ENCODE measurements at places on chromosomes 7 and 10.

DNA sequence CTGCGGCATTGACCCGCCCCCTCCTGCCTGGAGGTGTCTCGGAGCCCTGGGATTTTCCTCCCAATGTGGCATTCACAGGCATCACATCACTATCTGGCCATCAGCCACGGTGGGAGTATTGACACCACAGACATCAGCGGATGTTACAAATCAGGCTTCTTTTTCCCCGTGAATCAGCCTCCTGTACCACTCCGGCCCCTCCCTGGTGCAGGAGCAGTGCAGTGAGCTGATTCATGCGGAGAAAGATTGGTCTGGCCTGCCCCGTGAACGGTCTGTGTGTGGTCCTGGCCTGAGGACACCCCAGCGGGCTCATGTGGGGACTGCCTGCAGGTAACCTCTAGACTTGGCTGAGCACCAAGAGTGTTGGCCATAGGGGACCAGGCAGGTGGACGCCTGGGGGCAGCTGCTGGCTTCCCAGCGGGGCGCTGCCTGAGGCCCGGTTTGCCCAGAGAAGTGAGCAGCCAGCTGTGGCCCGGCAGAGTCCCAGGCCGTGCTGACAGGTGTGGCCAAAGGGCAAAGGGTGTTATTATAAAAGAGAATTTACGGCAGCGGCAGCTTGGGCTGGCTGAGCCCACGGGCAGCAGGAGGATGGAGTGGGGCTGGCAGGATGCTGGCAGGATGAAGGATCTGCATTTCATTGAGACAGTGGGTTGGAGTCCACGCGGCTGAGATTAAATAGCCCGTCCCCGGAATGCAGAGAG, 32.1 kb upstream of the GNA12 start:
- no peak for DNase-seq

DNA sequence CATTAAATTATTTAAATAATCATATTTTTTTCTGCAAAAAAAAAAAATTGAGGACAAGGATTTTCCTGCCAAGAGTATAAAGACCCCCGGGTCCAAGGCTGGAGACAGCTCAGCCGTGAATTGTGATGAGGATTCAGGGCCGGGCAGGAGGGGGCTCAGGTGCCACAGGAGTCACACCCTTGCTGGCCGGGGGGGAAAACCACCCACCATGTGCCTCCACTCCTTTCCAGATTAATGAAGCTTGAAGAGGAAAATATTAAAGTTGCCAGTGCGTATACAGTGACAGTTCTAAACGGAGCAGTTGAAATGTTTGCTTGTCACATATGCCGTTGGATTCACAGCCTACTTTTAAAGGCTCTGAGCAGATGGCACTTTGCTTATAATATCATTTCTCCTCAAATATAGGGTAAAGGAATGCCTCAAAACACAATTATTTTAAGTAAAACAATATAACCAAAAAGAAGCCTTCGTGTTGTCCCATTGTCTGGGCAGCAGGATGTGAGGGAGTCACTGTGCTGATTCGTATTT, 49.6 kb downstream of the ADARB2 start:
- no peak for DNase-seq

- no peak for DNase-seq
Measured at GRCh38 chr10:20265146-20265545, 448.9 kb downstream of the PLXDC2 start.

DNA sequence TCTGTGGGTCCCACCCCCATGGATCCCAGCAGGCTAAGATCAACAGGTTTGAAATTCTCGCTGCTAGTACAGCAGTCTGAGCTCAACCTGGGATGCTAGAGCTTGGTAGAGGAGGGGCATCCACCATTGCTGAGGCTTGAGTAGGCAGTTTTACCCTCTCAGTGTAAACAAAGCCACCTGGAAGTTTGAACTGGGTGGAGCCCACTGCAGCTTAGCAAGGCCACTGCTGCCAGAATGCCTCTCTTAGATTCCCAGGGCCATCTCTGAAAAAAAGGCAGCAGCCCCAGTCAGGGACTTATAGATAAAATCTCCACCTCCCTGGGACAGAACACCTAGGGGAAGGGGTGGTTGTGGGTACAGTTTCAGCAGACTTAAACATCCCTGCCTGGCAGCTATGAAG, 190.0 kb upstream of the CACNA2D1 start:
- no peak for DNase-seq

- no peak for DNase-seq
Measured at GRCh38 chr10:75633568-75633967, 202.1 kb downstream of the LRMDA start.

DNA sequence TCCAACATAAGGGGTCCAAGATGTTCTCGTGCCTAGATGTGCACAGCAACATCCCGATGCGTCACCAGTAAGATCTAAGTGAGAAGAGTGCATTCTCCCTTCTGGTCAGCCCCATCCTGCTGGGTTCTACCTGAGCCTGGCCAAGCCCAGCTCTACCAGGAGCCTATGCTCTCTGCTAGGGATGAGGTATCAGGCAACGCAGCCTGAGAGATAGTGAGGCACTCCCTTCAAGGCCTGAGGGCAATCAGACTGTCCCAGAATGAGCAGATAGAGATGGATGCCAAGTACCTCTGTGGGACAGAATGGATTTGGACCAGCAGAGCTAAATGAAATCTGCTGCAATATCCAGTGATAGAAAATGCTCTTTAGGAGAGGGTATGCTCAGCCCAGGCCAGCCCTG, 26.7 kb downstream of the DDC start:
- no peak for DNase-seq

DNA sequence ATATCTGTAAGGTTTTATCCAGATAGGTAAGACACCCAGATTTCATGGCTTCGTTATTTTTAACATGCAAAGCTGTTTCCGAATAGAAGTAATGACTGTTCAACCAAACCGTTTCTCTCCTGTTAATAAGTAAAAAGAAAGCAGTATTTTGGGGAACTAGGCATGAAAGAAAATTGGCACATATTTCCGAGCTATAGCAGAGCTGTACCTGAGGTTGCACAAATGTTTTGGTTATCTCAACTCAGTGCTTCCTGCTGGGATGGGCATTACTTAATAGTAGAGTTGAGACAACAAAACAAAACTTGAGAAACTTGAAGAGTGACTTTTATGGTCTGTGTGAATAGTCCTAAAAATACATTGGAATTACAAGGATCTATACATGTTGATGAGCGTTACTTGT, 564.3 kb upstream of the SORCS1 start:
- DNase-seq, result no peak
